ENCODE measurements at places on chromosomes 3 and 15.

GRCh38 chr15:29194866-29195265 lies 74.8 kb downstream of the NSMCE3 start:
- DNase-seq, result no peak

DNA sequence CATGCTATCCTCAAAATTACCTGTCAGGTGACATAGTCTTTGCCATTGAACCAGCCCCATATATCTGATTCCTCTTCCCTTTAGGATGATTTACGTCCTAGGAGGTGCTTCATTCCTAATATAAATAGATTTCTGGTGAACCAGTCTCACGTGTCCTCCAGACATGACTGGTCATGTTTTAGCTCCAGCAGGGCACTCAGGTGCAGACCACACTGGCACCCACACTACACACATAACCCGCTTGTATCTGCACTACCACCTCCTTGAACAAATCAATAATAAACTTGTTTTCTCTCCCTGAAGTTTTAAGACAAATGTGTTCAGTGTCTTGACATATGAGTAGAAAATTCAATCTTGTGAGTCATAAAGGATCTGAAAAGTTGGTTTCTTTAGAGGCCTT lies 155.5 kb downstream of the GOLIM4 start:
- DNase-seq, result peak; percentile 13

- no peak for DNase-seq
These were observed 13.8 kb downstream of the TLE3 start for GRCh38 chr15:70083946-70084345.

DNA sequence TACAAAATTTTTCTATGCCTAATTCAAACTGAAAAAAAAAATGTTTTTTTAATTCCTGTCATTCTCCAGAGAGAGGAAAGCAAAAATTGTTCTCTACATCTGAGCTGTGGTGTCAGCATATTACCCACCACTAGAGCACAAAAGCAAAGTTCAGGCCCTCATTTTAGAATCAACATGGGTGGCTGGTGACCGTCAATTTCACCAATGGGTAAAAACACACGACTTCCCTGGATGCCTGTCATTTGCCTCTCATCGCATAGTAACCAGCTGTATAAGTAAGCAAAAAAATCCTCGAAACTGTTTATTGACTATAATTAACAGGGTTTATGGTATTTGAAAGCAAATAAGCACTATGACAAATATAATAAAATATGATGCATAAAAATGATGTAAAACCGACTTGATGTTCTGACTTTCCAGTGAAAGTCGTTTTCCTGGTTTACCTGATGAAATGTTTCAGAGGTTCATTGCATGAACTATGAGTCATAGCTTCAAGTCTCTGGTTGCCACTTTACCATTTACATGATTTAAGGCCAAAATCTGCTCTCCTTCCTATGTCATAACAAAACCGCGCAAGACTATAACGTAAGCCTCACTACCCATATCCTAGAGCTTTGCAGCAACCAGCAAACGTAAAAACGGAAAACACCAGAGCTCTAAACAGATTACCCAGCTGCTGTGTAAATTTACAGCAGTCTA lies 60.5 kb downstream of the THBS1 start:
- no peak for DNase-seq

DNA sequence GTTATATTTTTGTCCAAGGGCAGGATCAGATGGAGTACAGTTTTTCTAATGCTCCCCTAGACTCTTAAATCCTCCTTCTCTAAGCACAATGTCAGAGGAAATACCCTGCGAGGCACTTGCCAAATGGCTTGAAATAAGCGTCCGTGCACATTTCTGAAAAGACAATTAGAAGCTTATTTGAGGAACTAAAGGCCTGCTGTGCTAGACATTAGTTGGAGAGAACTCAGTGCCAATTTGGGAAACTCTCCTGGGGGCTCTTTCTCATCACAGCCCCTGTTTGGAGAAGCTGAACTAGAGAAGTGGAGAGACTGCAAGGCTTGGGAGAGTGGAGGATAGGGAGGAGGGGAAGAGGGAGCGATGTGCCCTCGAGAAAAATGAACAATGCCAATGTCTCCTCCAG lies 247.6 kb upstream of the C2CD4B start:
- DNase-seq, result no peak

Data from stromal cell of bone marrow (primary cell).